ENCODE measurements at places on chromosomes 1 and 21.

GRCh38 chr1:27021354-27022031 lies 8.8 kb upstream of the TENT5B start:
- no peak for DNase-seq

DNA sequence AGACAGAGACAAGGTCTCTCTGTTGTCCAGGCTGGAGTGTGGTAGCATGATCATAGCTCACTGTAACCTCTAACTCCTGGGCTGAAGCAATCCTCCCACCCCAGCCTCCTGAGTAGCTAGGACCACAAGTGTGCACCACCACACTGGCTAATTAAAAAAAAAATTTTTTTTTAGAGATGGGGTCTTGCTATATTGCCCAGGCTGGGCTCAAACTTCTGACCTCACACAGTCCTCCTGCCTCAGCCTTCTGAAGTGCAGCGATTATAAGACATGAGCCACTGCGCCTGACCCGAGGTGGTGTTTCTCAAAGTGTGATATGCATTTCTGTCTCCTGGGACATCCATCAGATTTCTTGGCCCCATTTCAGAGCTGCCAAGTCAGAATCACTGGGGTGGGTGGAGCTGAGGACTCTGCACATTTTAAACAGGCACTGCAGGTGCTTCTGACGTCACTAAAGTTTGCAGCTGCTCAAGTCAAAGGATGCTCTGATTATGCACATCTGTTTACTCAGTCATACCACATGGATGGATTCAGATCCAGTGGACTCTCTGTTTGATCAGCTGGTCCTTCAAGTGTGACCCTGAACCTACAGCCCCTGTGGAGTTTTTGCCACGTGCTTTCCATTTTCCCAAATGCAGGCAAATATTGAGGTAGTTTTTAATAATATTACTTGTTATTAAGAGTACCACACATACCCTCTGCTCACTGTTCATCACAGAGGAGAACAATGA lies 21.4 kb downstream of the TGFB2 start:
- no peak for DNase-seq

DNA sequence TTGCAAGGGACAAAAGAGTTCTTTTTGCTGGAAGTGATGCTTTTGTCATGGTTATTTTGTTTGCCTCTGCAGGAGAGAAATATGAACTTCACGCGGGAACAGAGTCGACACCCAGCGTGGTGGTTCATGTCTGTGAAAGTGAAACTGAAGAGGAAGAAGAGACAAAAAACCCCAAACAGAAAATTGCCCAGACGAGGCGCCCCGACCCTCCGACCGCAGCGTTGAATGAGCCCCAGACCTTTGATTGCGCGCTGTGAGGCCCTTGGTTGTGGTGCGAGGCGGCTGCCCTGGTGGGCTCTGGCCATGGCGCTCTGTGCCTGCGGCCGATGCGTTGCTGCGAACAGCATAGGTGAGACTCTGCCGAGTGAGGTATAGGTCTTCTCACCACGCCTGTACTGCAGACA lies 20.9 kb upstream of the NCMAP start:
- no peak for DNase-seq

DNA sequence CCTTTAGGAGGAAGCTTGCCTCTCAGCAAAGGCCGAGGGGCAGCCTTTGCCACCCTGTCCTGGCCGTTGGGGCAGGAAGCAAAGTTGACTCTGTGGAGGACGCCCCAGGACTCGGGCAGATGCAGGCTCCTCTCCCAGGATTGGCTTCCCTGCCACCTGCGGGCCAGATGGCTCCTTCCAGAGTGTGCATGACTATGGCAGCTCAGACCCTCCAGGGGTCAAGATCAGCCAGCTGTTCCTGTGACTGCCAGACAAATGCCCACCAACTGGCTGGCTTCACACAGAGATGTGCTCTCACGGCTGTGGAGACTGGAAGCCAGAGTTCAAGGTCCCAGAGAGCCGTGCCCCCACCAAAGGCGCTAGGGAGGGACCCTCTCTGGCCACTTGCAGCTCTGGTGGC lies 87.0 kb upstream of the VAMP3 start:
- no peak for DNase-seq

GRCh38 chr21:15966651-15967050 lies 236.9 kb downstream of the USP25 start:
- no peak for DNase-seq

DNA sequence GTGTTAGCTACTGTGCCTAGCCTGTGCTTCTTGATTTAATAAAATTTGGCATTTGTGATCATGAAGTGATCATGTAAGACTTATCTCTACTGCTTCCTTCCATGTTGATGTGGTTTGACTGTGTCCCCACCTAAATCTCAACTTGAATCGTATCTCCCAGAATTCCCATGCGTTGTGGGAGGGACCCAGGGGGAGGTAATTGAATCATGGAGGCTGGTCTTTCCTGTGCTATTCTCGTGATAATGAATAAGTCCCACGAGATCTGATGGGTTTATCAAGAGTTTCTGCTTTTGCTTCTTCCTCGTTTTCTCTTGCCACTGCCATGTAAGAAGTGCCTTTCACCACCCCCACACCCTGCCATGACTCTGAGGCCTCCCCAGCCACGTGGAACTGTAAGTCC lies at the start of gene OVAAL:
Gene OVAAL, plus strand, starts transcription at position 301 of the 400 bp plus-strand sequence.
- no peak for DNase-seq

DNA sequence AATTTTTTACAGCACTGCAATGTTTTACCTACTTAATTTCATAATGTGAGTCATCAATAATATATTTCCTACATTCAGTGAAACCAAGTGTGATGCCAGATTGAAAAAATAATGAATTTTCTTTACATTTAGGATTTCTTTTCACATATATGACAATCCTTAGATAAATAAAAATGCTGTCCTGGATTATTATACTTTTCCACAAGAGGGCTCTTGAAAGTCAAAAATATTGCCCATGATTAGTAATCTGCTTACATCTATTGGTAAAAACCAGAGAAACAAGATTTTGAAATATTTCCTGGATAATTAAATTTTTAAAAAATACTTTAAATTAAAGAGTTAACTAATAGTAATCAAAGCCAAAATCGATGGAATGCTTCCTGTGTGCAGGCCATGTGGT lies 86.8 kb upstream of the PLPPR4 start:
- DNase-seq: no peak

DNA sequence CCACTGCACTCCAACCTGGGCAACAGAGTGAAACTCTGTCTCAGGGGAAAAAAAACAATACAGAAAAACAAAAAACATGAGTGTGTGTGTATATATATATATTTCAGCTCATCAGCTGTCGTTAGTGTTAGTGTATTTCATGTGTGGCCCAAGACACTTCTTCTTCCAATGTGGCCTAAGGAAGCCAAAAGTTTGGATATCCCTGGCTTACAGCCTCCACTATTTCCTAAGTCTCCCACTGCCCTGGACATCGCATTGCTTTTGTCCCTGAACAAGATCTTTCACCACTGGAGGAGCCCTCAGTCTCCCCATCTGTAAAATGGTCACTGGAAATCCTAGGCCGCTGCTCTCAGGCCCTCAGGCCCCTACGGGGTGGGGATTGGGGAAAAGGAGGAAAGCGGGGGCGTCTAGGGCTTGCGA lies 391 bp upstream of the LDLRAP1 start:
- no peak for DNase-seq

DNA sequence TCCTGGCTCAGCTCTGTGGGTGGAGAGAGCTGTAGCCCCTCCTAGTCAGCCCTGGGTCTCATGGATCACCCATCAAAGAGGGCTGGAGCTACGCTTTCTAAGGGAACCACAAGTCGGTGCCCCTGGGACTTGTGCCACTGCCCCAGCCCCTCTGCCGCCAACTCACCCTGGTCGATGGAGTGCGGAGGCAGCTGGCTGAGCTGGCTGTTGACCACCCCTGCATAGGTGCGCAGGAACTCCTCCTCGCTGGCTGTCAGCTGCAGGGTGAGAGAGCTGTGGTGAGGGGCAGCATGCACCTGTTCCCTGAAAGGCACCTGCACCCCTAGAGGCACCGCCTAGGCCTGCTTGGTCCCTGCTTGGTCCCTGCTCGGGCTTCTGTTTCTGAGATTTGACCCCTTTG lies 39.0 kb downstream of the CTNNBIP1 start:
- no peak for DNase-seq

DNA sequence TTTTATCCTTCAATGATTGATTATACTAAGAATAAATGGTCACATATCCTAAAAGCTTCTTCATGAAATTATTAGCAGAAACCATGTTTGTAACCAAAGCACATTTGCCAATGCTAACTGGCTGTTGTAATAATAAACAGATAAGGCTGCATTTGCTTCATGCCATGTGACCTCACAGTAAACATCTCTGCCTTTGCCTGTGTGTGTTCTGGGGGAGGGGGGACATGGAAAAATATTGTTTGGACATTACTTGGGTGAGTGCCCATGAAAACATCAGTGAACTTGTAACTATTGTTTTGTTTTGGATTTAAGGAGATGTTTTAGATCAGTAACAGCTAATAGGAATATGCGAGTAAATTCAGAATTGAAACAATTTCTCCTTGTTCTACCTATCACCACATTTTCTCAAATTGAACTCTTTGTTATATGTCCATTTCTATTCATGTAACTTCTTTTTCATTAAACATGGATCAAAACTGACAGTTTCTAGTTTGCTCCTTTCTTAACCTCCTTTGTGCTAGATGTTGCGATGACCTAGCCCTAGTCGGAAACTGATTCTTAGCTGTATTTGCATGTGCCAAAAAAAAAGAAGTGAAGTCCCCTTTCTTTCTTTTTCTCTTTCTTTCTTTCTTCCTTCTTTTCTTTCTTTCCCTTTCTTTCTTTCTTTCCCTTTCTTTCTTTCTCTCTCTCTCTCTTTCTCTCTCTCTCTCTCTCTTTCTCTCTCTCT lies 45.1 kb downstream of the MAP3K7CL start:
- no peak for DNase-seq

GRCh38 chr1:234114648-234115307 lies 210.3 kb downstream of the SLC35F3 start:
- peak; percentile 51 for DNase-seq

DNA sequence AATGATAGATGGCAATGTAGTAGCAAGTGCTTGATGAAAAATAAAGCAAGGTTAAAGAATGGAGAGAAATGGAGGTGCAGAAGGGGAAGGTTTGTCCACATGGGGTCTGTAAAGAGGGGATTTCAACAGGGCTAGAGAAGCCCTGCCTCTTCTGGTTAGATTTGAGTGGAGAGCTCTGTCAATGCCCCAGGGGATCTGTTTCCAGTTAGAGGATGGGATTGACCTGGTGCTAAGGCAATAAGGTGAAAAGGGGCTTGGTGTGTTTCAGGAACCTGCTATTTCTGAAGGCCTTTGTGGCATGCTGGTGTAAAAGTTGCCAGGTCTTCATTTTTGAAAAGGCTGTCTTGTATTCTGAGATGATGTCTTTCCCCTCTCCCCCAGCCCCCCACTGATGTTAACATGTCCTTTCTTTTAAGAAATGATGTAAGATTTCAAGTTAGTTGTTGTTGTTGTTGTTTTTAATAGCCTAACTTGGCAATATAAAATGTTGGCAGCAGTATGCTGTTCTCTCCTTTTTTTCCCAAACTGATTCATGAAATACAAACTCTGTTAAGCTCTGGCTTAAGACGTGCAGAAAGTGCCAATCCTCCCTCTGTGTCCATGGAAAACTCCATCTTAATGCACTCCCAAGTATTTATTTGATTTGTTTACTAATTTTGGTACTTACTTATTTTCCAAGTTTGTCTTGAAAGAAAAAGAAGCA lies 370.3 kb upstream of the ADGRL2 start:
- no peak for DNase-seq

DNA sequence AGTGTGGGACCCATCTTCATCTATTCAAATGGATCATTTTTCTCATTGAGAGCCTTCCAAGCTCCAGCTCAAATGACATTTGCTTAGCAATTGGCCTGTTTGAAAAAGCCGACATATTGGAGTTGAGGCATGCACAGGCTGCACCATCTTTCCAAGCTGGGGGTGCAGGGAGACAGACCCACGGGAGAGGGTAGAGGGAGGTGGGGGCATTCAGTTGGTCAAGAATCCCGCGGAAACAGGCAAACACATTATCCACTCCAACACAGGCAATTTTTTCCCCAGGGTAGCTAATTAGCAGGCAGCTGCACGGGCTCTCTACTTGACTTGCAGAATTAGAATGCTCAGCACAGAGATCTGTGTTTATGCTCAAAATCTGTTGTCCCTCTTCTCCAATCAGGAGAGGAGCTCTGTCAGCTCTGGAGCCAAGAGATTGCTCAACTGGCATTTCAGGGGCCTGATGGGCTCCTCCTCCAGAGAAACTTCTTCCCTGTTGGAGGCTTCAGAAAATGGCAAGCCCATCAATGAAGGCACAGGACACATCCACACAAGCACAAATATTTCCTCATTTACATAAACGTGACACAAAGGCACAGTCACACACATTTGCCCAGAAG lies 267.8 kb downstream of the FOXD2 start:
- DNase-seq: no peak

- no peak for DNase-seq
Observed at GRCh38 chr1:58724483-58724882, 24.6 kb upstream of the MYSM1 start.

- DNase-seq: no peak
Observed at GRCh38 chr1:8476006-8476405, 158.1 kb downstream of the SLC45A1 start.

- no peak for DNase-seq
Observed at GRCh38 chr1:26915204-26915842, 1.5 kb upstream of the NR0B2 start.

DNA sequence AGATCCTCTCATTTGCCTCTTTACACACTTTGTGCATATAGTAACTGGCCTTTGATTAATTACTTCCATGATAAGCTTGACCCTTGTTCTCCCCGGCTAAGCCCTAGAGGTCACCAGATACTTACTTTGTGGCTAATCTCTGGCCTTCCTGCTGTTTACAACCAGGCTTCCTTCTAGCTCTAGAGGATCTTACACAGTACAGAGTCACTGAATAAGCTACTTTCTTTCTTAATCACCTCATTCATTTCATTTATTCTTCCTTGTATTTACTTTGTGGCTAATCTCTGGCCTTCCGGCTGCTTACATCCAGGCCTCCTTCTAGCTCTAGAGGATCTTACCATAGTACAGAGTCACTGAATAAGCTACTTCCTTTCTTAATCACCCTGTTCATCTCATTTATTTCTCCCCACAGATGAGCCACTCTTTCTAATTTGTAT lies 144.3 kb upstream of the C1orf21 start:
- no peak for DNase-seq

- no peak for DNase-seq
Observed at GRCh38 chr1:164561472-164561871, 2.5 kb downstream of the PBX1 start.

DNA sequence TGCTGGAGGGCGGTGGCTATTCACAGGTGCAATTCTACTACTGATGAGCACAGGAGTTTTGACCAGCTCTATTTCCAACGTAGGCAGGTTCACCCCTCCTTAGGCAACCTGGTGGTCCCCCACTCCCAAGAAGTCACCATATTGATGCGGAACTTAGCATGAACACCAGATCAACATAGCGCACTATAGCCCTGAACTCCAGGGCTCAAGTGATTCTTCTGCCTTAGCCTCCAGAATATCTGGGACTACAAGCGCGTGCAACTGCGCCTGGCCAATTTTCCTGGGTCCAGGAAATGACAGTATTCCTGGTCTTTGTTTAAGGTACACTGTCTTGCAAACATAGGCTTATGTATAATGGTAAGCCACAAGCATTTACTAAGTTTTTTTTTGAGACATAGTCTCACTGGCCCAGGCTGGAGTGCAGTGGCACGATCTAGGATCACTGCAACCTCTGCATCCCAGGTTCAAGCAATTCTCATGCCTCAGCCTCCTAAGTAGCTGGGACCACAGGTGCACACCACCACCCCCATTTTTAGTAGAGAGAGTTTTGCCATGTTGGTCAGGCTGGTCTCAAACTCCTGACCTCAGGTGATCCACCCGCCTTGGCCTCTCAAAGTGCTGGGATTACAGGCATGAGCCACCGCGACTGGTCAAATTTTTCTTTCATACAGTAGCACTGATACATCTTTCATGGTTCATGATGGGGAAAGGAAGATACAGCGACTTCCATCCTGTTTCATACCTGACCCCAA lies 12.6 kb downstream of the MCL1 start:
- DNase-seq: no peak
